ENCODE measurements at places on chromosomes 7 and 10. TPM values are rescaled to one million over a fixed set of nuclear protein-coding genes. Genes with fewer than 3 reads are reported as not detected.

DNA sequence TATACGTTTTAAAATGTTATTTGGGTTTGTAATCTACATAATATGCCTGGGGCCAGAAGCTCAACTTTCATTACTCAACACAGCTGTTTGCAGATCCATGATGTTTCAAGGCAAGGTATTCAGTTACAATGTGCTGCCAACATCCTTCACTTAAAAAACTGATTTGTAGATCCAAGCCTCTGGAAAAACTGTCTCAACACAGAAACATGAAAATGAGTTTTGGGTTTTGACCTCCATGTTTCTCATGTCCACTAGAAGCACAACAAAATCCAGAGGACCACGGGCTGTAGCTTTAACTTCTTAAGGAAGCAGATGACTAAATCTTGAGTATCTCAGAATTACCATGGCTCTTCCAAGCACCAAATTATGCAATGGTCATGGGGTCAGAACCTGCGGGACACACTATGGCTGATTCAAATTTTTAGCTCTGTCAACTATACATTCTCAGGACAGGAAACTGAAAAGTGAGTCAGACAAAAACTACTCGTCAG, 247.1 kb upstream of the GRB10 start:
- no peak overlapping the region for H3K27ac ChIP-seq
- H3K4me3 ChIP-seq: no peak overlapping the region
- no peaks in the 10 kb centered on the region for H3K36me3 ChIP-seq
- H3K27me3 ChIP-seq: no peaks in the 10 kb centered on the region
- no peak for DNase-seq
- H3K4me1 ChIP-seq: no peaks in the 10 kb centered on the region

TBXAS1 gene
- total RNA-seq: 6.5 TPM

PAX4 gene
- total RNA-seq: not detected

RBM20 gene
- 0.33 TPM for total RNA-seq

GRCh38 chr7:103593691-103594090, 147.7 kb upstream of the SLC26A5 start:
- H3K4me3 ChIP-seq: no peak overlapping the region
- no peaks in the 10 kb centered on the region for H3K4me1 ChIP-seq
- H3K27me3 ChIP-seq: no peaks in the 10 kb centered on the region
- no peak overlapping the region for H3K27ac ChIP-seq

All from T-cell (primary cell).